ENCODE measurements at places on chromosomes 3 and 15.

- DNase-seq, result no peak
Observed at GRCh38 chr3:45741742-45742460, 52.7 kb downstream of the SACM1L start.

GRCh38 chr3:127671523-127672428, 976 bp upstream of the ABTB1 start:
- DNase-seq, result no peak

DNA sequence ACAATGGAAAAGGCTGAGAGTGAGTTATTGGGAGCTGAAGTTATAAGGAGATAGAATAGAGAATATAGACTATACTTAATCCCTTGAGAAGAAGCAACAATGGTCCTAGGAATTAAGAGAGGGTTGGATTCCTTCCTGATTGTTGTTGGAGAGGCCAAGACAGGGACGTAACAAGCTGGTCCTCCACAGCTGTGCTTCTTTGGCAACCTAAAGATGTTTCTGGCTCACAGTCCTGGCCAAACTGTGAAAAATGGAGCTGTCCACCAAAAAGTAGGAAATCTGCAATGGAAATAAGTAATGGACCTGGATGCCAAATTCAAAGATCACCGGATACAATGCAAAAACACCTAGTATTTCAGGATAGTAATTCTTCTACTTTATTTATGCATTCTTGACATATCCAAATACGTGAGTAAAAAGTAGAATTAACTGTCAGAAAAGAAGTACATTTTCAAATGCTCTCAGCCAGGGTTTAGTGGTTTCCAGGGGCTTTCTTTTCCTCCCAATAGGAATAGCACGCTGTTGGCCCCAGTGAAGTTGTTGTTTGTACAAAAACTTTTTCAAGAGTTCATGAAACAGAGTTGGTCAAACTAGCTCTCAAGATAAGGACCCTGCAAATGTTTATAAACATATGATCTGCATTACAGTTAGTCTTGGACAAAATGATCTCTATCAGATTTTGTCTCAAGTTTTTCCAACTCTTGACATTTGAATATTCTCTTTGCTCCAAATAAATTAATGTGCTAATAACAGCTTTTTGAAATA, 28.3 kb downstream of the CERS3 start:
- DNase-seq, result no peak

DNA sequence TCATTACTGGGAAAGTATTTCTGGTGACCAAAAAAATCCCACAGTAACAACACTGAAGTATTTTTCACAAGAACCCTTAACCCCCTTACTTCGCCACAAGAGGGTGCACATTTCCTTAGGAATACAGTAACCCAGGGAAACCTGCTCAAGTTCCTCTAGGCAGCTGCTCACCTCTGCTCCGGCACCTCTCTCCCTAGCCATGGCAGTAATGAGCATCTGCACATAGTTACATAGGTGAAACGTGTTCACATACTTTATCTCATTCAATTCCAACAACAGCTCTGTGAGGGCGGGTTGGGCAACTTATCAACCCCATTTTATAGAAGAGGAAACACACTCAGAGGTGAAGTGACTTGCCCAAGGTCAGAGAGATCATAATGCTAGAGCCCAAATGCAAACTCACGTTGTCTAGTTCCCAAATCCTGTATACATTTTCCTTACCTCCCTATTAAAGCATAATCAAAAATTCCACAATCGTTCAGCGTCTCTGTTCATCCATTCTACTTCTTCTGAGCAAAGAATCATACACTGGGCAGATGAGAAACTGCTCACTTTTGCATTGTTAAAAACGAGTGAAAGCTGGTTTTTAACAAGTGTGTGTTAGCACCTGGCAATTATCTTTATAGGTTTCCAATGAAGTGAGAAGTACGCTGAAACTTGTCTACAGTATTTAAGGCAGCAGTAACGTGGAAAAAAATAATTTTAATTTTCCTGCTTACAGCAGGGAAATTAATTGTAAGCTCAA, 90.7 kb downstream of the IGF2BP2 start:
- DNase-seq, result peak; percentile 75

- peak; percentile 15 for DNase-seq
Observed at GRCh38 chr3:188060840-188061544, 93.0 kb upstream of the LPP start.

DNA sequence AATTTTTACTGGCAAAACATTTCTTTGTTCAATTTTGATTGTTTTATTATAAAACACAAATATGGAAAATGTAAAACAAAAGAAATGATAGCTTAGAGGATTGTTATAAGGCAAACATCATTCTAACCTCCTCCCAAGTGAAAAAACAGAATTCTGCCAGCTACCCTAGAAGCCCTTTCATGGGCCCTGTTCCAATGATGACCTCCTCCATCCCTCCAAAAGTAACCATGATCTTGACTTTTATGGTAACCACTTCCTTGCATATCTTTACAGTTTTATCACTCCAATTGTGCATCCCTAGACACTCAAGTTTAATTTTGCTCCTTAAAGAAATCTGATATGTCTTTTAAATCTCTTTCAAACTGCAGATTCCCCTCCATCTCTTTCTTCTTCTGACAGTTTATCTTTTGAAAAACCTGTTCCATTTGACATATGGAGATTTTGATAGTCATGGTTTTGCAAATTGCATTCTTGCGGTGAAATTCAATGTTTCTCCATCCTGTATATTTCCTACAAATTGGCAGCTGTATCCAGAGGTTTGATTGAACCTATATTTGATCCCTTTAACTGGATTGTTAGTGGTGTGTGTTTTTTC, 27.0 kb upstream of the TNFAIP8L3 start:
- DNase-seq, result no peak

- DNase-seq, result peak; percentile 72
Observed at GRCh38 chr3:35965908-35966307, 326.6 kb downstream of the ARPP21 start.

DNA sequence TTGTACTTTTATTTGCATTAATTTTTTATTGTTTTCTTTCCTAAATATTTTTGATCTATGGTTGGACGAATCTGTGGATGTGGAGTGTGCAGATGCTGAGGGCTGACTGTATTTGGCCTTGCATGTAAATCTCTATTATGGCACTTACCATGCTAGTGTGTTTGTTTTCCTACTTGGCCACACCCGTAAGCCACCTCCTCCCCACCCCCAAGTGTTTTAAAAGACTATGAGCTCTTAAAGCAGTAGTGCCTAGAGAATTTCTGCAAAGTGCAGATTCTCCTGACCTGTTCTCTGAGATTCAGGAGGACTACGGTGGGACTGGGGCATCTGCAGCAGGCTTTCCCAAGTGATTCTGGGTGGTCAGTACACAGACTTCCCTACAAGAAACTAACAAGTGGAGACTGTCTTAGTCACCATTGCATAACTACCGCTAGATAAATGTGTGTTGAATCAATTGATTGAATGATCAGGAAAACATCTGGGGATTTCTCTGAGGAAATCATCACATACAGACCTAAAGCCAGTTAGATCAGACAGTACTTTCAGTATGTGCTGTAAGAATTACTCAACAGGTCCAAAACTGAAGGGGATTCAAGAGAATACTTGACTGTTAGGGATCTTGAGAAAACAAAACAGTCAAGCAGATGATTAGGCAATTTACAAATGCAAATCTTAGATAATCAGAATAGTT, 6.2 kb upstream of the TIPARP start:
- no peak for DNase-seq

GRCh38 chr3:190192087-190192486, 71.4 kb upstream of the P3H2 start:
- no peak for DNase-seq

- no peak for DNase-seq
Observed at GRCh38 chr3:183306798-183307671, 54.0 kb downstream of the B3GNT5 start.

DNA sequence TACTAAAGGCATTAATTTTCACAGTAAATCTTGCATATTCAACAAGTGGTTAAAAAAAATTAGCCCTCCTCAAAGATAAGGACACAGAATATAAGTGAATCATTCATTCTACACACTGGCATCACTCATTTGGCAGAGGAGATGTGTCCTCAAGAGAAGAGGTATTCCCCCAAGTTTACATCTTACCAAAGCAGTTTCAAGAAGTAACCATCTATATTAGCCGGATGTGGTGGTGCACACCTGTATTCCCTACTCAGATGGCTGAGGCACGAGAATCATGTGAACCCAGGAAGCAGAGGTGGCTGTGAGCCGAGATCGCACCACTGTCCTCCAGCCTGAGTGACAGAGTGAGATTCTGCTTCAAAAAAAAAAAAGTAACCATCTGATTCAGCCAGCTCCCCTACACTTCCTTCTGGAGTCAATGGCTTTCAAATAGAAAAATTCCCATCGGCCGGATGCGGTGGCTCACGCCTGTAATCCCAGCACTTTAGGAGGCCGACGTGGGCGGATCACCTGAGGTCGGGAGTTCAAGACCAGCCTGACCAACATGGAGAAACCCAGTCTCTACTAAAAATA, 15.4 kb downstream of the RAF1 start:
- no peak for DNase-seq

- DNase-seq, result peak; percentile 37
Observed at GRCh38 chr15:98801234-98801561, 152.9 kb downstream of the IGF1R start.

GRCh38 chr3:137105277-137105977, 147.6 kb downstream of the IL20RB start:
- peak; percentile 52 for DNase-seq

GRCh38 chr3:192090586-192090985, 629.6 kb downstream of the PYDC2 start:
- DNase-seq, result peak; percentile 23

GRCh38 chr3:129764090-129764489, 129.4 kb downstream of the TMCC1 start:
- no peak for DNase-seq

DNA sequence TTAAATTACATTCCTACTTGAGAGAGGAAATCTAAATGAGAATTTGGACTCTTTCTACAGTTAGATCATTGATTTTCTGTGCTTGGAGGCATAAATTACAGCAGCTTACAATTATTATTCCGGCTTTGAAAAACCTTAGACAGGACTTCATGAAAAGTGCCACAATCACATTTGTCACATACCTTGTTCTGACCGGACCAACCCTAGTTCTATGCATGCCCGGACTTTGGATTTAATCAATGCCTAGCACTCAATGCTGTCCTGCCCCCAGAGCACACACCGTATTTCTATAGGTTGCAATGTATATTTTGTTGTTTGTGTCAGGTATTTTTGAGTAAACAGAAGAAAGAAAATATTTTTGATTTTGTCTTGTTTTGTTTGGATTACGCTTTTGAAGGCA, 424.7 kb upstream of the PDZRN3 start:
- DNase-seq, result no peak

DNA sequence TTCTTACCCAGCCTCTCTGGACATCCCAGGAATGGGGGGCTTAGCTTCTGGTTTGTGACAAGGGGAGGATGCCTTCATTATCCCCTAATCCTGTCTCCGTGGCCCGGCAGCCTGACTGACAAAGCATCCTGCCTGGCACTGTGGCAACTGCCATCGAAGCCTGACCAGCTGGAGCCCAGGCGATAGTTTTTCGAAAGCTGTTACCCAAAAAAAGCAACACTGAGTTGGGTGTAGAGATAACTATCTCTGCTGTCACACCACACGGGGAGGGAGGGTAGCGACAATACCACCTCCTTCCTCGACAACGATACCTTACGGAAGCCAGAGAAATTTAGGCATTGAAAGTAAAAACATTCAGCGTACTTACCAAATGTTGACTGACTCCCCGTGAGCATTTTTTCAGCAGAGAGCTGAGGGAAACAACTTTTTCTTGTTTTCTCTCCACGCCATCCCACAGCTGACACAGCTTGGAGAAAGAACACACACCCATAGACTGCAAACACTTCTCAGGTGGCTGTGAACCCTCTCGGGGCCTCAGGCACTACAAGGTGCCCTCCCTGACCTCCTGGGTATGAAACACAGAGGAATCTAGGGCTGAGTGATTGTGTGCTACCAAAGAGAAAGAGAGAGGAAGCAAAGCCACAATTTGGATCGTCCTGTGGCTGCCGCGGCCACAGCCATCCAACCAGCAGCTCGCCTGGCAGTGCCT, 361.9 kb upstream of the ICE2 start:
- DNase-seq, result no peak

GRCh38 chr15:100495861-100496260, 32.9 kb downstream of the CERS3 start:
- DNase-seq, result no peak

GRCh38 chr3:142990721-142991120, 10.6 kb upstream of the U2SURP start:
- DNase-seq, result no peak

- peak; percentile 56 for DNase-seq
Observed at GRCh38 chr3:157156837-157157635, 2.9 kb downstream of the CCNL1 start.

DNA sequence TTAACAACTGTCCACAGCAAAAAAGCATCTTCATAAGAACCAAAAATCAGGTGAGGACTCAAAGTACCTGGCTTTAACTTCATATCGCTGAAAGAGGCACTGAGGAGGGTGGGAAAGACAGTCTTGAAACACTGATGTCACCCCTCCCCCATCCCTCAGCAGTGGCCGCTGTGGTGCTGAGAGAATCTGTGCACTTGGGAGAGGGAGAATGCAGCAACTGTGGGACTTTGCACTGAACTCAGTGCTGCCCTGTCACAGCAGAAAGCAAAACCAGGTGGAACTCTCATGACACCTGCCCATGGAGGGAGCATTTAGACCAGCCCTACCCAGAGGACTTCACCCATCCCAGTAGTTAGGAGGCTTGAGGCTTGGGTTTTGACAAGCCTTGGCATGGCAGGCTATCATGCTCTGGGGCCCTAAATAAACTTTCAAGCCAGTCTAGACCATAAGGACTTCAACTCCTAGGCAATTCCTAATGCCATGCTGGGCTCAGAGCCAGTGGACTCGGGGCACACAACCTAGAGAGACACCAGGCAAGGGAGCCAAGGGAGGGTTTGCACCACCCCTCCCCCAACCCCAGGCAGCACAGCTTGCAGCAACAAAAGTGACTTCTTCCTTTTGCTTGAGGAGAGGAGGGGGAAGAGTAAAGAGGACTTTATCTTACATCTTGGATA, 6.1 kb upstream of the ZSCAN2 start:
- no peak for DNase-seq

GRCh38 chr3:31924610-31925270, 56.3 kb downstream of the OSBPL10 start:
- no peak for DNase-seq

GRCh38 chr15:37517191-37517895, 417.0 kb upstream of the MEIS2 start:
- peak; percentile 49 for DNase-seq

DNA sequence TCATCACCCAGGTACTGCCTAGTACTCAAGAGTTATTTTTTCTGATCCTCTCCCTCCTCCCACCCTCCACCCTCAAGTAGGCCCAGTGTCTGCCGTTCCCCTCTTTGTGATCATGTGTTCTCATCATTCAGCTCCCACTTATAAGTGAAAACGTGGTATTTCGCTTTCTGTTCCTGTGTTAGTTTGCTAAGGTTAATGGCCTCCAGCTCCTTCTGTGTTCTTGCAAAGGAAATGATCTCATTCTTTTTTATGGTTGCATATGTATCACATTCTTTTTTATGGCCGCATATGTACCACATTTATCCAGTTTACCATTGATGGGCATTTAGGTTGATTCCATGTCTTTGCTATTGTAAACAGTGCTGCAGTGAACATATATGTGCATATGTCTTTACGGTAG, 8.2 kb upstream of the GANC start:
- DNase-seq, result peak; percentile 42

Measured in HAP-1 (cell line).